ENCODE measurements at places on chromosomes 7 and 10.
A peak's percentile ranks its signal among the peaks of the same experiment; 100 is the strongest.

GRCh38 chr10:122307669-122308416 is 36.7 kb downstream of the BTBD16 start:
- no peak for DNase-seq

DNA sequence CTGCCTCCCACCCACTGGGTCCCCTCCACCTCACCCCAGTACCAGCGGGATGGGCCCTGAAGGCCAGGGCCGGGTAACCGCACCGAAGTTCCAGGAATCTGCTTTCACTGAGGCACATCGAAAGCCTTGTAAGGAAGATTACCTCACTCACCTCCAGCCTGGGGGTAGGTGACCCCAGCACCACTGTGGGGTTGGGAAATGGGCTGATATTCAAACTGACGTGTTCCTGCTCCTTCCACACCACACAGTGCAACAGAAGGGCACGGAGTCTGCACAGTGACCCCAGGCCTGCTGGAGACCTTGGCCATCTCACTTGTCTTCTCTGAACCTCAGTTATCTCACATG is 29.8 kb downstream of the NPS start:
- DNase-seq, result no peak

DNA sequence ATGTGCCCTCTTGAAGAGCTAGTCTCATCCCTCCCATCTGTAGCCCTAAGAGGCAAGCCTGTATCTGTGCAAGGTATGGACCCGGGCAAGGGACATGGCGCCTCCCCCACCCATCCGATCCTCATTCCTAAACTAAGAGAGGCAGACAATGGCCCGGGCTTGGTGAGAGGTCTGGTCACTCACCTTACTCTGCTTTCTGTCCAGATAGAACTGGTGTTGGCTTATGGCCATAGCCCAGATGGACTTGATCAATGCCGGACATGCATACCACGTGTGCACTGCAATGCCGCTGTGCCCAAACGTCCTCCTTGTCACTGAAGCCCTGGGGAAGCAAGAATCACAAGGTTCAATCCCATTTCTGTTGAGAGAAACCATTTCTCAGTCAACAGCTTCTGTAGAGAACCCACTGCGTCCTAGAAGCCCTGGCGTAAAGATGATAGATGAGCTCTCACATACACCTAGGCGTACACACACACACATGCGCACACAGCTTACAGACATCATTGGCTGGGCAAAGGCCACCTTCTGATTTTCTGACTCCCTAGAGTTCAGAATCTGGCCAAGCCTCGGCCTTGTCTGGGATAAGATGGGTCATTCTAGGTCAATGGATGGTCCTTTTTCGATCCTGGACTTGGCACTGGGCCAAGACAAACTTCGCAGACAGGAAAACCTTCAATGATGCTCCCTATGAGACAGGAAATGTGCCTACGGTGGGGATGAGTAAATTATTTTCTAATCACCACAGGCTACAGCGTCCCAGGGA is 114.6 kb downstream of the PRPF18 start:
- no peak for DNase-seq

DNA sequence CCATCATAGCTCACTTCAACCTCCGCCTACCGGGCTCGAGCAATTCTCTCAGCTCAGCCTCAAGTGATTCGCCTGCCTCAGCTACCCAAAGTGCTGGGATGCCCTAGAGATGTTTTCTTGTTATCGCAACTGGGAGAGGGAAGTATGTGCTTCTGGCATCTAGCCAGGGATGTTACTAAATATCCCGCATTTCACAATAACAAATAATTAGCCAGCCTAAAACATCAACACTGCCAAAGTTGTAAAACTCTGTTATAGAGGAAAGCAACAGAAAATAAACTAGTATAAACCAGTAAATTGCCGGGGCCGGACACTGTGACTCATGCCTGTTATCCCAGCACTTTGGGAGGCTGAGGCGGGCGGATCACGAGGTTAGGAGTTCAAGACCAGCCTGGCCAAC is 7.2 kb downstream of the INA start:
- DNase-seq, result no peak

DNA sequence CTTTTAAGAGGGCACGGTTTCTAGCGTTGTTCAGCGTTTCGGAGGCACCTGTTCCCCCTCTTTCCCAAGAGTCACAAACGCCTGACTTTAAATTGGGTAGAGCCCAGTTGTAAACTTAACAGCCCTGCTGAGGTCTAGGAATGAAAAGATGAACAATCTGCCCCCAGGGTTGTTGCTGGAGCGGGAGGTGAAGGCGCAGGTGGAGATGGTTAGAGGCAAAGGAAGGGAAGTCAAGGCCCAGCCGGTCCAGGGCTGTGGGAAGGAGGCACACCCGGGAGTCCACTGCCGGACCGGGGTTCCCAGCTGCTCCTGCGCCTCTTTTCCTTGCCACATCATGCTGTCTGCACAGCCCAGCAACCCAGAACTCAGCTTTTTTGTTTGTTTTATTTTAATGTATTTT is 770 bp downstream of the PRXL2A start:
- DNase-seq, result no peak

DNA sequence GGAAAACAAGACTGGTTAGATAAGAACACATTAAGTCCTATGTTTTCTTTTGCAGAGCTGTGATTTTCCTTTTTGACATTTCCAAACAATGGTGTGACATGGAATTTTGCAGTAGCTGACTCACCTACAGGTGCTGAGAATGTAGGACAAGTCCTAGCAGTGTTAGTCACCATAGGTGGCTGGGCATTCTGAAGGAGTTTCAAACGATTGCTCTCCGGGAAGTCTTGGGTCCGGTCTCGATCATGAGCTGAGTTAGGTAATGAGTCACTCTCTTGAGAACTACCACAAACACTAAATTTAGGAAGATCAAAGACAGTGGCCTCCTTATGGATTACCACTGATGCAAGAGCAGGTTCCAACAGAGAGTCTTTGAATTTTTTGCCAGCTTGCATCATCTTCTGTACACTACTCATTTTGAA is 3.6 kb downstream of the FIGNL1 start:
- no peak for DNase-seq

DNA sequence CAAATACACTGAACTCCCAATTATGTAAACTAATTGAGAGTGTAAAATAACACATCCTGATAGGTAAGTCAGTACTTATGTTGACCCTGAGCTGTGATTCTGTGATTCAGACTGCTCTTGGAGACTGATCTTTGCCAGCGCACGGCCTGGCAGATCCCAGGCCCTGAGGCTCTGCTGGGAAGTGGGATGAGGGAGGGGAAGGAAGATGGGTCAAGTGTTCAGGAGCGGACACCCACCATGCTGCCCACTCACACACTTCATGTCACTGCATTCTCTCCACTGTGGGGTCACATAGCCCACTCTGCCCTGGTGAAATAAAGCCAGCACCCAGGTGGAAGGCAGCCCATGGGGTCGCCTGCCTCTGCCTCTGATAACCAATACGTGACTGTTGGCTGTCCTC is 226.2 kb downstream of the TNS3 start:
- DNase-seq, result no peak

GRCh38 chr10:101839416-101840063 is 4.1 kb downstream of the KCNIP2 start:
- peak; percentile 77 for DNase-seq

GRCh38 chr7:16135658-16136057 is 285.7 kb downstream of the CRPPA start:
- no peak for DNase-seq

GRCh38 chr7:91242097-91242844 is 22.0 kb upstream of the FZD1 start:
- no peak for DNase-seq

GRCh38 chr7:43139137-43139536 is 26.7 kb downstream of the HECW1 start:
- DNase-seq, result no peak

GRCh38 chr7:51228386-51228958 is 88.1 kb downstream of the COBL start:
- no peak for DNase-seq

- no peak for DNase-seq
These were observed 170.5 kb downstream of the RPS24 start for GRCh38 chr10:78203915-78204818.

GRCh38 chr7:88346357-88346756 is 39.7 kb upstream of the STEAP4 start:
- no peak for DNase-seq

GRCh38 chr7:24010495-24010894 is 273.5 kb upstream of the NPY start:
- DNase-seq, result no peak

DNA sequence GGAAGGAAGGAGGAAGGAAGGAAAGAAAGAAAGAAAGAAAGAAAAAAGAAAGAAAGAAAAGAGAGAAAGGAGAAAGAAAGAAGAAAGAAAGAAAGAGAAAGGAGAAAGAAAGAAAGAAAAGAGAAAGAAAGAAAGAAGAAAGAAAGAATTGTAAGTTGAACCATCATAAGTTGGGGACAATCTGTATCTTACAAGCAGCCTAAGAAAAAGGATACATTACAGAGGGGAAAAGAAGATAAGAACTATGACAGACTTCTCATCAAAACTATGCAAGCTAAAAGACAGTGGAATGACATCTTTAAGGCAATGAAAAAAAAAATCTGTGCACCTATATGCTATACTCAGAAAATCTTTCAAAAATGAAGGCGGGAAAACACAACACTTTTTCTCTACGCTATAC is 50.3 kb upstream of the SP4 start:
- DNase-seq, result no peak

DNA sequence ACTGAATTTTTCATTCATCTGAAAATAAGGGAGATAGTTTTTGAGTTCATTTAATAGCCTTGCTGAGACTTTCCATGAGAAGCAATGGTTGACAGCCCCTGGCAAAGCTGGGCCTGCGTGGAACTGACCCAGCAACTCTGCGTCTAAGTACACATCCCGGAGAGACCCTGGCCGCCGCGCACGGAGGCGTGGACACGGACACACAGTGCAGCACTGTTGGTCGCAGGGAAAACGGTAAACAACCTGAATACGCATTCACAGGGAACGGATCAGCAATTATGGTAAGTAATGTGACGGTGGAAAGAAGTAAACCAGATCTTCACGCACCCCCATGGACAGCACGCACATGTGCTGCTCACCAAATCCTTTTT is 28.2 kb downstream of the GNA12 start:
- DNase-seq, result no peak

DNA sequence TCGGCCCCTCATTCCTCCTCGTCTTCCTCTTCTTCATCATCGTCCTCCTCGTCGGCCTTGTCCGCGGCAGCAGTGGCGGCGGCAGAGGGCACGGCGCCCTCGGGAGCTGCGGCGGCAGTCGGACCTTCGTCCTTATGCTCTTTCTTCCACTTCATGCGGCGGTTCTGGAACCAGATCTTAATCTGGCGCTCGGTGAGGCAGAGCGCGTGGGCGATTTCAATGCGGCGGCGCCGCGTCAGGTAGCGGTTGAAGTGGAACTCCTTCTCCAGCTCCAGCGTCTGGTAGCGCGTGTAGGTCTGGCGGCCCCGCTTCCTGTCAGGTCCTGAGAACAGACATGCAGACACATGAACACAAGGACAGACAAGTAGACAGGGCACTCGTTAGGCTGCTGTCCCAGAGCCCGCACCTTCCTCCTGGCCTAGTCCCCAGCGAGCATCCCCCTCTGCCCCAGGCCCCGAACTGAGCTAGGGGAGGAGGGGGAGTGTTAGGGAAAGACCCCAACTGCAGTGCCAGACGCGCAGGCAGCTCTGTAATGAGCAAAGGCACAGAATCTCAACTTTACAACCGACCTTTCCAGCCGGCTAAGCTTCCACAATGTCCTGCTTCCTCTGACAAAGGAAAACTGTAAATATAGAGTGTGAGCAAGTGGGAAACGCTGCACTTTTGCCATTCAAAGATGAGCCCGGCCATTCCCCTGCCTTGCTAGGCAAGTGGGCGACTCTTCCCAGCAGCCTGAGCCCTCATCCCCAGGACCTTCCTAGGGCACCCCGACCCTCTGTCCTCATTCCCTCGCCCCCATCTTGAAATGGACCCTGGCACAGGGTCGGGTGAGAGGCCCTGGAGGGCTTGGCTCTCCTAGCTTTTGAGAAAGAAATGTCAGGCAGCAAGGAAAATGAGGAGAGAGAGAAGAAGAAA is 1.3 kb downstream of the HOXA7 start:
- DNase-seq, result no peak

DNA sequence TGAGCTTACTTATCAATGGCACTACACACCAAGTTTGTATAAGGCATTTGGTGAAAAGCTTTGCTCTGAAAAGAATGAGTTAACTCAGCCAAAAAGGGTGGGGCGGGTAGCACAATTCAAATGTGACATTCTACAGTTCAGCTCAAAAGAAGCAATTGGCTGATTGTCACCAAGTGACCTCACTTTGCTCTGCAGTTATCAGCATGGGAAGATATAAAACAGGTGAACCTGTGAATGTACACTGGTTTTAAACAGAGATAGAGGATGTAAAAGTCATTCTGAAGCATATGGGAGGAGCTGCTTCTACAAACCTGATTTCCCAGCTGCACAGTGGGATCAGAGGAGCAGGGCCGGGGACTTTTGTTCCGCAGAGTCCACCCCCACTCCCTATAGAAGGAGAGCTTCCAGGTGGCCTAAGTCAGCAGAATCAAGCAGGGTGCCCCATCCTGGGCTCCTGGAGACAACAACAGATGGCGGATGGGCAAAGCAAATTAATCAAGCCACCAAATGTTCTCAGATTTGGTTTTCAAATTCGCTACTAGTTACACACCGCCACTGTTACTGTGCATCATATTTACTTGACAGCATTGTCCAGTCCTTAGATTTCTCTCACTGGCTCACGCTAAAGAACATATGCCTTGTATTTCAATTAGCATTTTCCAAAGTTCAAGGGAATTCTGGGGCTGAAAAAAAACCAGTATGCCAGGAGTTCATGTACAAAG is 27.5 kb upstream of the NPVF start:
- DNase-seq, result no peak

DNA sequence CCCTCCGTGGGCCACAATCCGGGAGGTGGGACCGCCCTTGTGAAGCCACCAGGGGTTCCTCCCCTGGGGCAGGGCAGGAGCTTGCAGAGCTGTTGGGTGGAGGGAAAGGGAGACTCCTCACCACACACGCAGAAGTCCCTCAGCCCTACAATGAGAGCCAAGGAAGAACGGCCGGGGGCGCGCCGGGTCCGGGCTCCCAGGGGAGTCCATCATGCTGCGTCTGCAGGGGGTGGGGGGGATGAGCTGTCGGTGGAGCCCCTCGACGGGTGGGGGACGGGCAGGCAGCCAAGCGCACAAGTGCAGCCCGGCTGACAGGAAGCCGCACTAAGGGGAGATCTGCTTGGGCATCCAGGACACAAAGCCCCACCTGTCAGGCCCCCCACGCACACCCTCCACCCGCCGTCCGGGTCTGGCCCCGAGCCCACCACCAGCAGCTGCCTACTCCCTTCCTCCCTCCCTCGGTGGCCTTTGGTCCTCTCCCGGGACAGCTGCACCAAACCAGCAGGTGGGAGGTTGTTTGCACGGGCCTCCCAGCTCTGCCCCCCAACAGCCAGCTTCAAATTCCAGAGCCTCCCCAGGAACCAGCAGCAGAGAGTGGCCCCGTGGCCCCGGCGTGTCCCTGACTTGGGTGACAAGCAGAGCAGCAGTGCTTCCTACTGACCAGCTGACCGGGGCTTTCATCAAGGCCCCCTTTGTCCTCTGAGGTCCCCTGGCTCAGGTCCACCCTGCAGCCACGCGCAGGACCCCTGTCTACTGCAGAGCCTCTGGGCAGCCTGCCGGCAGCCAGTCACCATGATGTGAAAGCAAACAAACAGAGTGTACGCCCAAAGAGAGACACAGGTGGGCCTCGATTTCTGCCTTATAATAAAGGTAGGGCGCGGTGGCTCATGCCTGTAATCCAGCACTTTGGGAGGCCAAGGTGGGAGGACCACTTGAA is 50.3 kb downstream of the HIP1 start:
- DNase-seq, result peak; percentile 37

GRCh38 chr10:34187201-34187600 is 627.9 kb downstream of the PARD3 start:
- DNase-seq, result no peak
